ENCODE measurements at places on chromosomes 2 and 18. TPM values are rescaled to one million over a fixed set of nuclear protein-coding genes. Genes with fewer than 3 reads are reported as not detected.

DNA sequence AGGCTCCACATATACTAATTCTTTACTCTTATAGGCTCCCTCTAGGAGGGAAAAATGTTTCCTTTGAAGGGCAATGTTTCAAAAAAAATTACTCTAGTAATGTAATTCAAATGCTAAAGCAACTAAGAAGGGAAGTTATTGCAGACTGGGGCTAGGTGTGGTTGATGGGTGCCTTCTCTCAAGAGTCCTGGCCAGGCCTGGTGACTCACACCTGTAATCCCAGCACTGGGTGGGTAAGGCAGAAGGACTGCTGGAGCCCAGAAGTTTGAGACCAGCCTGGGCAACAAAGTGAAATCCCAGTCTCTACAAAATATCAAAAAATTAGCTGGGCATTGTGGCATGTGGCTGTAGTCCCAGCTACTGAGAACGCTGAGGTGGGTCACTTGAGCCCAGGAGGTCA, 31.2 kb upstream of the CDKL4 start:
- no peak for DNase-seq
- H3K27me3 ChIP-seq: no peaks in the 10 kb centered on the region
- H3K4me1 ChIP-seq: no peaks in the 10 kb centered on the region
- no peak overlapping the region for H3K4me3 ChIP-seq
- H3K36me3 ChIP-seq: peaks cover 28% of the 10 kb centered on the region

DNA sequence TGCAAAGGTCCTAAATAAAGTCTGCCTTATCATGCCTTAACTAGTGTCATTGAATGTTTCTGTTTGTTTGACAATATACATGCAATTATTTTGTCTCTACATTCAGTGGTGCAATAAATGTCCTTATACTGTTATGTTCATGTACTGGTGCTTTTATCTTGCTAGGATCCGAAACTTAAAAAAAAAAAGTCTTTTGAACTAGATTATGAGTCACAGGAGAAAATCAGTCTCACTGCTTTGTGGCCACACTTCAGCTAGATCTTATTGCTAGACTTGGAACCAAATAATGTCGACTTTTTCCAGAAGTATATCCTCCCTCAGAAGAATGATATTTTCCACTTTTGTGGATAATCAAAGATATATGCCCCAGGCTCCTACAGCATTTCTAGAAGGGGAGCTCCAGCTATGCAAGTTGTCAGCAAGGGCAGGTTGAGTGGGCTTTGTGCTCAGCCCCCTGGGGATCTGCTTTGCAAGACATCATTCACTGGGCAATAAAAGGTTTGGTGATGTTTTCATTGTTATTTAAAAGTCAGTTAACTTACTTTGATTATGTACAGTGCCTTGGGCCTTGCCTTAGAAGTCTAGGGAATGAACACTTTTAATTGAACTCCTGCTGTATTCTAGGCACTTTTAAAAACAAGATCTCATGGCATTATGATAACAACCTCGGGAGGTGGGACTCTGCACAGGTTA, 157.1 kb upstream of the LRRTM1 start:
- H3K4me1 ChIP-seq: no peaks in the 10 kb centered on the region
- H3K27ac ChIP-seq: no peak overlapping the region
- H3K36me3 ChIP-seq: no peaks in the 10 kb centered on the region
- no peak for DNase-seq

DNA sequence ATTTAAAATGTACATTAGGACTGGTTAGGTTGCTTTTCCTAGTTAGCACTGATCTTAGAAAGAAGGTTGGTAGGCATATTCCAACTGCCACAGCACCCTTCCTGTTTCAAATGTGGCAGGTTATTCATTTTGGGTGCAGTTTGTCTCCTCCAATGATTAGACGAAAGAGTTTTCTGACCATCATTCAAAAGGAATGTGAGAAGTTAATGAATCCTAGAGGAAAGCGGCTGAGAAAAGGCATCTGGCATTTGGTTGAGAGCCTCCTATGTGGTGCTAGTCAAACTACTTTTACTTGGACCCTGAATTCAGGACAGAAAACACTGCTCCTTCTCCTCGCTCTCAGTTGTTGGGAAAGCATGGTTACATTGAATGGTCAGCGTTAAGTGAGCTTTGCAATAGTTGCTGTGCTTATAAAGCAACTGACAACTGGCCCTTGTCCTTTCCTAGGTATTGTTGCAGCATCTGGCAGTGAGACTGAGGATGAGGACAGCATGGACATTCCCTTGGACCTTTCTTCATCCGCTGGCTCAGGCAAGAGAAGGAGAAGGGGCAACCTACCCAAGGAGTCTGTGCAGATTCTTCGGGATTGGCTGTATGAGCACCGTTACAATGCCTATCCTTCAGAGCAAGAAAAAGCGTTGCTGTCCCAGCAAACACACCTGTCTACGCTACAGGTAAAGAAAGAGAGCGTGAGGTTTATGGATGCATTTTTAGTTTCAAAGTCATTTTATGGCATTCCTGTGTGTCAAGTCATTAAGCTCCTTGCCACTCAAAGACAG, 6.1 kb downstream of the TGIF1 start:
- H3K27me3 ChIP-seq: no peaks in the 10 kb centered on the region
- DNase-seq: no peak
- peaks cover 80% of the 10 kb centered on the region for H3K36me3 ChIP-seq

ZNF397 gene
- 14.6 TPM for total RNA-seq

ABCB11 gene
- total RNA-seq: not detected

GEN1 gene
- 29.2 TPM for total RNA-seq

CHRND gene
- total RNA-seq: not detected

DNA sequence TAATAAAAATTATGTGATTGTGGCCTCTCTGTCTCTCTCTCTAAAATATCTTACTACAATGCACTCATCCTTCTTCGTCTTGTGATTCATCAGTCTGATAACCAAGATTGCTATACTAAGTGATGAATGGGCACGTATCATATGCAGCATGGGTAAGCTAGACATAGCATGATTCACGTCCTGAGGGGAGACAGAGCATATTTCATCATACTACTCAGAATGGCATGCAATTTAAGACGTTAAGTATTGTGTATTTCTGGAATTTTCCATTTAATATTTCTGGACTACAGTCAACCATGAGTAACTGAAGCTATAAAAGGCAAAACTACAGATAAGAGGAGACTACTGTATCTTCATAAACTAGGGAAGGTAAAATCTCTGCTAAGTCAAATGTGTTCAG, 97.0 kb upstream of the CD226 start:
- H3K27me3 ChIP-seq: no peaks in the 10 kb centered on the region
- no peak overlapping the region for H3K4me3 ChIP-seq
- H3K27ac ChIP-seq: no peak overlapping the region
- peaks cover 6% of the 10 kb centered on the region for H3K4me1 ChIP-seq
- DNase-seq: no peak

Data from activated T-helper 2 cell treated with anti-CD3 and anti-CD28 coated beads, Interferon-gamma antibody, Interleukin-2, Interleukin-4, amounts not matched to agents 10 μg/mL and 5 μg/mL and 100 μg/mL, durations not matched to agents 14 hours and 24 hours and 36 hours (primary cell).